Stimulated activated CD8-positive, alpha-beta memory T cell treated with anti-CD3 and anti-CD28 coated beads, Interleukin-15, amount 100 ng/mL, for 1 hour (primary cell): ENCODE measurements at places on chromosomes 12 and 14.
A peak's percentile ranks its signal among the peaks of the same experiment; 100 is the strongest.

- DNase-seq: no peak
These were observed 82.5 kb downstream of the ETV6 start for GRCh38 chr12:11732023-11732422.

GRCh38 chr12:2794736-2795289 lies at the start of gene FKBP4:
Gene FKBP4, plus strand, starts transcription at chr12:2794970. Its CDS starts 170 bp downstream, at chr12:2795140.
- DNase-seq: peak; percentile 75

- DNase-seq: no peak
These were observed 68.8 kb downstream of the SLCO1A2 start for GRCh38 chr12:21265932-21266331.

DNA sequence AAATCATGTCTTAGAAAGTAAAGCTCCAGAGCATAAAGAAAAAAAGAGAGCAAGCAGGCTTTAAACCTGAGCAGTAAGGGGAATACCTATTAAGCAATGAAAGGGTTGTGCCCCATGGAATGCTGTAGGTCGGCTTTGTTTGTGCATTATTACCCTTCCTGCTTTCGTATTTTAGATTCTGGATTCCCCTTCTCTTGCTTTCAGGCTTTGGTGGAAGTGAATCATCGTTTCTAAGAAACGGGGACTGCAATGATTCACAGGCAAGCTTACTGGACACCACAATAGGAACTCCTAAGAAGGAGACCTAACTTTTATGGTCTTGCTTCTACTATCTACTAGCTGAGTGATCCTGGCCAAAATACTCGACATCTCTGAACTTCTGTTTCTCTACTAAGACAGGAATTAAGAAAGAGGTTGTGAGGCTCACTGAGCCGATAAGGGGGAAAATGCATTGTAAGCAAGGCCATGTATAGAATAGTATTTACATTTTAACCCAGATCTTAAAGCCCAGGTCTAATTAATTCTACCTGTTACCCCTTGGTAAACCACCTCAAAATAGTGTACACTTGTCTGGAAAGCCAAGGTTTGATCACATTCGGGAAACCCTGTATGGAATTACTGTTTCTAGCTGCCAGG lies 1.2 kb upstream of the BMAL2 start:
- DNase-seq: no peak

- DNase-seq: peak; percentile 30
These were observed 46.2 kb downstream of the KDM2B start for GRCh38 chr12:121534495-121535148.

- no peak for DNase-seq
These were observed 5.9 kb downstream of the PXN start for GRCh38 chr12:120259418-120260202.

- no peak for DNase-seq
These were observed 40.7 kb downstream of the R3HDM2 start for GRCh38 chr12:57390174-57390573.

GRCh38 chr14:51865953-51866747 lies 5.7 kb downstream of the GNG2 start:
- no peak for DNase-seq

DNA sequence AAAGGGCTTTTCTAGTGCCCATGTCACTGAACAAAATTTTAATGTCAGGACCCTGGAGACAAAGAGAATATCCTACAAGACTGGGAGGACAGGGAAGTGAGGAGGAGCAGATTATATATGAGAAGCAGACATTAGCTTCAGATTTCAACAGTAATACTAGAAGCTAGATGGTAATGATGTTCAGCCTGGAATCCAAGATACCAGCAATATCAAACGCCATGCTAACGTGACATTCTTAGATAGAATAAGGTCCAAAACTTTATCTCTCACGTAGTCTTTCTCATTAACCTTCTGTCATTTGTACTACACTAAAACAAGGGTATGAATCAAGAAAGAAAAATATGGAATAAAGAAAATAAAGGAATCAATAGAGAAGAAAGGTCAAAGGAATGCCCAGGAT lies 18.7 kb downstream of the SOS2 start:
- DNase-seq: no peak

DNA sequence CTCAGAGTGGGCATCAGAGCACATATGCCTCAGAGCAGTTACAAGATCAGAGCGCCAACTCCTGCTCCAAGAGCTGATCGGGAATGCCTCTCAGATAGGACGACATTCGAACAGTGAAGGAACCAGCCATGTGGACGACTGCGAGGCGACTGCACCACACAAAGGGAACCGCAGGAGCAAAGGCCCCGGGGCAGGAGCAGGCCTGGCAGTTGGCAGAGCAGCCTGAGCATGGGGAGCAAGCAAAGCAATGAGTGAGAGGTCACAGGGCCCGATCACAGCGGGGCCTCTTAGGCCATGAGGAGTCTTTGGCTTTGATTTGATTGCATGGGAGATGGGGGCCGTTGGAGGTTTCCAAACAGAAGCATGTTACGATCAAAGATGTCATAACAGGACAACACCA lies 90.3 kb downstream of the LGMN start:
- no peak for DNase-seq

DNA sequence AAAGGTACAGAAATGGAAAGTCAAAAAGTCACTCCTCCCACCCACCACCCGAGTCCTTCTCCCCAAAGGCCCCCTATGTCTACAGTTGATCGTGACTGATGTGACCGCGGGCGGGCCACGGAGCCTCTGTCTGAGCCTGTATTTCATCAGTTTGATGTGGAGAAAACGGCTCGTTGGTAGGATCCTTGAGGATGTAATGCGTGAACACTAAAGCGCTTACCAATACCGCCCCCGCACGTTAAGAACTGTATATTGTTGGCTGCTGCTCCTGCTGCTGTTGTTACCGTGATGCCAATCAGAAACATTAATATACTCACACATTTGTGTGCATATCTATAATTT lies 24.6 kb upstream of the UBC start:
- no peak for DNase-seq

GRCh38 chr12:47410383-47410782 lies 295.4 kb downstream of the RPAP3 start:
- DNase-seq: no peak

DNA sequence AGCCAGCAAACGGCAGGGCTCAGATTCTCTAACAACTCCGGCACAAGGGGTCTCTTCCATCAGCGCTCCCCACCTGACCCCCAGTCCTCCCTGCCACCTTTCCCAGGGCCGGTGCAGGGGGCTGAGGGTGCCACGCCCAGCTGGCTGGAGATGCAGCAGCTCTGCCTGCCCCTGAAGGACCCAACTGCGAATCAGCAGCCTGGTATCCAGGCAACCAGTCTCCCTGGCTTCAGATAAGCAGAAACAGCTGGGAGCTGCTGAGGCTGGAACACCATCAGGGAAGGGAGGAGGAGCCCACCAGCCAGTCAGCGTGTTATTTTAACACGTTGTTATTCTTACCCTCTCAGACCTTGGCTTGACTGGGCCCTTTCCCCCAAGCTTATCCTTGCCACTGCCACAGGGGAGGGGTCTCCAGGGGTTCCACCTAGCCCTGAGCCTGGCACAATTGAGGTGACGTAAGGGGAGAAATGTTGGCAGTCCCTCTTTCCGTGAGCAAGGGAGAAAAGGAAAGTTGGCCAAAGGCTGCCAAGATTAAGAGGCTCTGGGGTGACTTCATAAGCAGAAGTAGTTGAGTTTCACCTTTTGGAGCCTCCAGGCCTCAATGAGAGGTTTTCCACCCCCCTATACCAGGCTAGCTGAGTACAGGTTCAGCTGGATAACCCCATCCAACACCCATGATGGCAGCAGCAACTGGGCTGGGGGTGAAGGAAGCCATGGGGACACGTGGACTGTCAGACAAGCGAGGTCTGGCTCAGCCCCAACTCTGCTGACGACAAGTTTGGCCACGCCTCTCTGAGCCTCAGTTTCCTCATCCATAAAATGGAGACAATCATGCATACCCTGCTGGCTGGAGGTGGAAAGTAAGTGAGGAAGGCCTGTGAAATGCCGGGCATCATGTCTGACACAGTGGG lies 91.1 kb downstream of the IRF2BPL start:
- DNase-seq: no peak

DNA sequence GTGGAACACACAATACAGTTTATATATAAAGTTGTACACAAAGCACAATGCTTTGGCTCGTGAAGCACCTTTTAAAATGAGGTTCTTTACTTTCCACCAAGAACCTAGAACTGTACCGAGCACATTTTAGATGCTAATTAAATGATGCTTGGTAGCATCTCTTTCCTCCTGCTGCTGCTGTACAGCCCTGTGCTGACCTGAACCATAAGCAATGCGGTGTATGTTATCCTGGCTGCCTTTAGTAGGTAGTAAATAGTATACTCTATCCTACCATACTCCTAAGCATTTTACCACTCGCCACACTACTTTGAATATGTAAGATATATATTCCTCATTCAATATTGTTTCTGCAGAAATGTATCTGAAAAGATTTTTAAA lies 2.9 kb upstream of the RNASE8 start:
- no peak for DNase-seq

DNA sequence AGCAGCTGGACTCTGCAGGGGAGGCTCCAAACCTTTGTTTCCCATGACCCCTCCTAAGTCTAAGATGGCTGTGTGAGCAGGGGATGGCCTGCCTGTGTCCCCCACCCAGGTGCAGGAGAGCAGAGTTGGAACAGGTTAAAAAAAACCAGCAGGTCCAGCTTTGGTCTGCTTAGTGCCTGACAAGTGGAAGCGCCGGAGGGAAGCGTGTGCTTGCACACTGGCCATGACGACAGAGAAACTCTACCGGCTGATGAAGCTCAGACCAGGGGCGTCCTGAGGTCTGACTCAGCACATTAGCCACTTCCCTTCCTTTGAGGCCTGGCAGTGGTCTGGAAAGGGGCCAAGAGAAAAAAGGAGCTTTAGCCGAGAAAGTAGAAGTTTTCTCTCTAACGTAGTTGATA lies 280.1 kb downstream of the VRK1 start:
- DNase-seq: no peak

DNA sequence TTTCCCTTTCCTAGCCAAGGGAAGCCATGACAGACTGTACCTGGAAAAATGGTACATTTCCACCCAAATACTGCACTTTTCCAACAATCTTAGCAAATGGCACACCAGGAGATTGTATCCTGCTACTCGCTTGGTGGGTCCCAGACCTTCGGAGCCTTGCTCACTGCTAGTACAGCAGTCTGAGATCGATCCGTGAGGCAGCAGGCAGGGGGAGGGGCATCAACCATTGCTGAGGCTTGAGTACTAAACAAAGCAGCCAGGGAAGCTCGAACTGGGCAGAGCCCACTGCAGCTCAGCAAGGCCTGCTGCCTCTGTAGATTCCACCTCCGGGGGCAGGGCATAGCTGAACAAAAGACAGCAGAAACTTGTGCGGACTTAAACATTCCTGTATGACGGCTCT lies 218.8 kb downstream of the LRIG3 start:
- no peak for DNase-seq

- DNase-seq: no peak
These were observed 35.5 kb upstream of the ALX1 start for GRCh38 chr12:85244561-85244960.

DNA sequence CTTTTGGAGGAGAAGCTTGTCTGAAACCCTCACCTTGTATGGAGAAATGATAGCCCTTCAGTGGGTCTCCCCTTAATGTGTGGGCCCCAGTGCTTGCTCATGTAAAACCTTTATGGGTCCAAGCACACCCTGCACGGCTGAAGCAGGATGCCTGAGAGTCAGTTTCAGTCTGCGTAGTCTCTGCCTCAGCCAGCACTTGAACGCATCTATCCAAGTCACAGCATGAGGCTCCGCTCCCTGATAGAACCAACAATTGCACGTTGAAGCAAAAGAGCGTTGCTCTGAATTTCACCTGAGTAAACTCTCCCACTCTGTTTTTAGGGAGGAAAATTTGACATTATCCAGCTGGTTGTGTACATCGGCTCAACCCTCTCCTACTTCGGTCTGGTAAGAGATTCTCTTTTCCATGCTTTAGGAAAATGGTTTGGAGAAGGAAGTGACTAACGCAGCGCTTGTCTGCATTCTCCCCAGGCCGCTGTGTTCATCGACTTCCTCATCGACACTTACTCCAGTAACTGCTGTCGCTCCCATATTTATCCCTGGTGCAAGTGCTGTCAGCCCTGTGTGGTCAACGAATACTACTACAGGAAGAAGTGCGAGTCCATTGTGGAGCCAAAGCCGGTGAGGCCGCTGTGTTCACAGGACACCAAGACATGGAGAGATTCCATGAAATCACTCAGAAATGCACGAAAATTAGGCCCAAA lies 33.0 kb upstream of the P2RX4 start:
- no peak for DNase-seq

GRCh38 chr14:73233564-73233963 lies 3.7 kb upstream of the PAPLN start:
- no peak for DNase-seq

GRCh38 chr12:52582486-52582885 lies 8.8 kb upstream of the KRT74 start:
- DNase-seq: no peak

DNA sequence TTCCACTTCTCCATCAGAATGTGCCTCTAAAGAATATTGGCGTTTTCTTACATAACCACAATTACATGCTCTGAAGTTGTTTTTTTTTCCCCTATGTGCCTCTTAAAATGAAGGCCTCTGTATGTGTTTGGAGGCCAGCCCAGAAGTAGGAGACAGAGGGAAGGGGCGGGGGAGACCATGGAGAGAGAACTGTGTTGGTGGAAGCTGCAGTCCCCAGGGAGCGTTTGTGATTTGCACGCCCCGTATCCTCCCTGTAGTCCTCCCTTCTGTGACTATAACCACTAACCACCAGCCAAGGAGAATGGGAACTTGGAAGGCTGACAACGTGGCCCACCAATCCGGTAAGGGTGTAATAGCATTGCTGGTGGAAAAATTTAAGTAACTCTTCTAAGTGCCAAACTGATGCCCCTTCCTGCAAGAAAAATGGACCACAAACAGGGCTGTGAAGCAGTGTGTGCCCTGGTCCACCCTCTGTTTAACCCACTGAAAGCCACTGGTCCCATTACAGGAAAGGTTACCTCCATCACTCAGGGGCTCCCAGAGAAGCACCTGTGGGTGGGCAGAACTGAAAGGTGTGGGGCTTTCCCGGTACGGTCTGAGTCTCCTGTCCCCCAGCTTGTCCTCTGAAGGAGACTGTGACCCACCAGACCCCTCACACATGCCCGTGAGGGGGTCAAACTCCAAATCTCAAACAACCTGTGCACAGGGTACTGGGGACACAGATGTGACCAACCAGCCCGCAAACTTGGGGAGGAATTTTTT lies 36.8 kb downstream of the CCDC88C start:
- DNase-seq: no peak

DNA sequence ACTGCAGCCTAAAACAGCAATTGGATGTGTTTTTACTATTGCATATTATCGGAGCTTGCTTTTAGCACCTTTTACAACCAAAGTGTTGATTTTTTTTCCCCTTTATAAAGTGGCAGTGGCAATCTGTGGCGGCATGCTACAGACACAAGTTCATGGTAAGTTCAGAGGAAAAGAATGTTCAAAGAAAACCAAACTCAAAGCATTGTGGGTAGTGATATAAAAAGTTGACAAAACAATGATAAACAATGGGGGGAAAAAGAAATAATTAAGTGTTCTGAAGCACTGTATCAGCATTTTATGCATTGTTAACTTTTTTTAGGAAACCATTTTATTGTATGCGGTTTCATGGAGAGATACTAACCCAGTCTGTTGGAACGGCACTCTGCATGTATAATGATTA lies 492.0 kb upstream of the SOX5 start:
- no peak for DNase-seq

- DNase-seq: no peak
These were observed 48.7 kb upstream of the PLXNC1 start for GRCh38 chr12:94099632-94100031.
